ENCODE measurements at places on chromosomes 2 and 18. TPM values are rescaled to one million over a fixed set of nuclear protein-coding genes. Genes with fewer than 3 reads are reported as not detected.

DYNAP gene
- 0.07 TPM for polyA plus RNA-seq

DNA sequence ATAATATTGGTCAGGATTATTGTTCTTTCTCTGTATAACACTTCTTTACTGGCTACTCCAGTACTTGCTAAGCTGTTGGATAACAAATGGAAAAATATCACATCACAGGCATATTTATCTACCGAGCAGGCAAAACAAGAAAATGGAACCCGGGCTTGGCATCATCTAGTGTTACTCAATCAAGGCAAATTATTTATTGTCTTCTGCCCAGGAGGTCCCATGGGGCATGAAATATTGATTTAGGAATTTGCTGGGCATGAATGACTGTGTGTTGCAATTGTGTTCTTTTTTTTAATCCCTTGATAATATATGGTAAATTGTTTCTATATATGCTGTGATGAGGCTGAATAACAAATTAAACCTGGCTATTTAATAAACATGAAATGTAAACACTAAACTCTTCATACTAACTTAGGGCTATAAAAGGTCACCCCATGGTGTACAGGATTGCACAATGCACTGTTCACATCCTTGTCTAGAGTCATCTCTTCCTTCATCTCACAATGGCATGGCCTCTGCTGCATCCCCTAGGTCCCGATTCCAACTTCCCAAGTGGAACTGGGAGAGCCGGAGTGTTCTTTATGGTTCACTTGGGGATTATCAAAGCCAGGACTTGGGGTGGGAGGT, 2.2 kb upstream of the PARD3B start:
- H3K27ac ChIP-seq, result no peak overlapping the region
- DNase-seq, result no peak
- no peaks in the 10 kb centered on the region for H3K27me3 ChIP-seq
- H3K36me3 ChIP-seq, result no peaks in the 10 kb centered on the region
- peaks cover 8% of the 10 kb centered on the region for H3K4me1 ChIP-seq
- H3K4me3 ChIP-seq, result no peak overlapping the region

CFAP65 gene
- polyA plus RNA-seq, result not detected

FEV gene
- not detected for polyA plus RNA-seq

SPDYA gene
- 0.22 TPM for polyA plus RNA-seq

DNA sequence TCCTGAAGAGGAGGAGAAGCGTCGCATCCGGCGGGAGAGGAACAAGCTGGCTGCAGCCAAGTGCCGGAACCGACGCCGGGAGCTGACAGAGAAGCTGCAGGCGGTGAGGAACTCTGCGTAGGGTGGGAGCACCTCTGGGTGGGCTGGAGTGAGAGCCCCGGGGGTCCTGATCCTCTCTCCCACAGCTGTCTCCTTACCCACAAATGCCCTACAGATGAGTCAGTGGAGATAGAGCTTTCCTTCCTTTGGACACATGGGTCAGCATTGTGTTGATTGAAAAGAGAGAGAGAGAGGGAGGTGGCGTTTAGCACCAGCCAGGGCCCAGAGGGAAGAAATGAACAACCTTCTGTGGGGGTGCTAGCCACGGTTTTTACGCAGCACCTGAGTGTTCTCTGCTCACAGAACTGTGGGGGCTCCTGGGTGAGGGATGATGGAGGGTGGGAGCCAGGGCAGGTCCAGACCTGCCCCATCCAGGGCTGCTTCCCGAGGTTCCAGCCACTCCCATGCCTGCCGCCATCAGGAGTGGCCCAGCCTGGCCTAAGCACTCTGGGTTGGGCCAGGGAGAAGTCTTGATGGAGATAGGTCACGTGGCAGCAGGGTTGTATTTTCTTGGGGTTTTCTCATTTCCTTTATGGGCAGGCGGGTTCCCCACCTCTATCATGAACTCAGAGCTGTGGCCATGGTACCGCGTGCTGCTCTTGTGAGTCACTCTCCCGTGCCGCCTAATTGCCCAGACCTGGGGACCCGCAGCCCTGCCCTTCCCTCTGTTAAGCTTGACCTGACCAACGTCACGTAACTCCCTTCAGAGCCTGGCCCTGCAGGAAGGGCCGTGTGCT, 16.3 kb downstream of the FOSL2 start:
- DNase-seq, result no peak
- H3K4me3 ChIP-seq, result no peak overlapping the region
- H3K4me1 ChIP-seq, result peaks cover 39% of the 10 kb centered on the region
- peak overlapping the region; percentile 42 for H3K27ac ChIP-seq
- no peaks in the 10 kb centered on the region for H3K27me3 ChIP-seq
- peaks cover 60% of the 10 kb centered on the region for H3K36me3 ChIP-seq

- H3K4me3 ChIP-seq, result no peak overlapping the region
- no peaks in the 10 kb centered on the region for H3K36me3 ChIP-seq
- no peak for DNase-seq
- no peaks in the 10 kb centered on the region for H3K27me3 ChIP-seq
Measured at GRCh38 chr2:204279819-204280218, 265.5 kb upstream of the PARD3B start.

- no peak for DNase-seq
- peak within 1 kb of the TSS; percentile 75 for H3K27ac ChIP-seq
- H3K36me3 ChIP-seq, result peaks cover 9% of the 10 kb centered on the region
- peaks cover 28% of the 10 kb centered on the region for H3K4me1 ChIP-seq
- no peaks in the 10 kb centered on the region for H3K27me3 ChIP-seq
Measured at GRCh38 chr18:8705238-8705960, at the start of gene MTCL1. Gene MTCL1, plus strand, starts transcription at chr18:8705556. Its CDS starts 105 bp downstream, at chr18:8705661.

- H3K4me1 ChIP-seq, result peaks cover 4% of the 10 kb centered on the region
- H3K36me3 ChIP-seq, result no peaks in the 10 kb centered on the region
- DNase-seq, result no peak
Measured at GRCh38 chr2:195666113-195666712, 9.2 kb downstream of the SLC39A10 start.

- no peaks in the 10 kb centered on the region for H3K27me3 ChIP-seq
- H3K27ac ChIP-seq, result peak overlapping the region; percentile 99
- H3K4me3 ChIP-seq, result peak overlapping the region; percentile 97
Measured at GRCh38 chr2:171432206-171432968, 1.4 kb downstream of the METTL8 start.

GRCh38 chr2:30305235-30305634, 73.9 kb downstream of the LBH start:
- H3K4me1 ChIP-seq, result no peaks in the 10 kb centered on the region
- no peak overlapping the region for H3K4me3 ChIP-seq
- no peaks in the 10 kb centered on the region for H3K36me3 ChIP-seq
- H3K27ac ChIP-seq, result no peak overlapping the region
- DNase-seq, result no peak

- DNase-seq, result no peak
- no peaks in the 10 kb centered on the region for H3K36me3 ChIP-seq
- H3K27ac ChIP-seq, result no peak overlapping the region
Measured at GRCh38 chr18:64149916-64150438, 1.1 kb upstream of the LINC00305 start.

- no peaks in the 10 kb centered on the region for H3K27me3 ChIP-seq
- H3K27ac ChIP-seq, result peak overlapping the region; percentile 100
- no peaks in the 10 kb centered on the region for H3K36me3 ChIP-seq
- peak; percentile 94 for DNase-seq
- peak overlapping the region; percentile 47 for H3K4me3 ChIP-seq
- peaks cover 47% of the 10 kb centered on the region for H3K4me1 ChIP-seq
Measured at GRCh38 chr2:9753276-9753600, 90.0 kb upstream of the TAF1B start.

GRCh38 chr18:73777356-73778031, 370.1 kb downstream of the FBXO15 start:
- H3K4me1 ChIP-seq, result peaks cover 16% of the 10 kb centered on the region
- H3K27ac ChIP-seq, result no peak overlapping the region
- no peaks in the 10 kb centered on the region for H3K27me3 ChIP-seq
- DNase-seq, result no peak

DNA sequence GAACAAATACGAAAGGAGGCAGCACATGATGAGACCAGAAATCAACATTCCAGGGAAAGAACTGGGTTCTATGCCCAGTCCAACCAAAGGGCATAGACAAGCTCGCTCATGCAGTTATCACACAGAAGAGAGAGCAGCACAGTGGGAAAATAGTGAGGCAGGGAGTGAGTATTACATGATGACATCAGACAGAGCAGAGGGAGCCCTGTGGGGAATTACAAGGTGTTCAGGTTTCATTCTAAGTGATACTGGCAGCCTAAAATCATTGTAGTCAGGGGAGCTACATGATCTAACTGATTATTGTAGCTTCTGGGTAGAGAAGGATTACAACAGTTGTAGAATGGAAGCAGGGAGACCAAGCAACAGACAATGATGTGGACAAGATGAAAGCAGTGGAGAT, 658.5 kb downstream of the ARHGAP15 start:
- no peaks in the 10 kb centered on the region for H3K36me3 ChIP-seq
- H3K27me3 ChIP-seq, result no peaks in the 10 kb centered on the region
- no peaks in the 10 kb centered on the region for H3K4me1 ChIP-seq
- DNase-seq, result no peak

GRCh38 chr18:41982942-41983660, 28.1 kb downstream of the PIK3C3 start:
- no peak for DNase-seq
- H3K4me1 ChIP-seq, result peaks cover 4% of the 10 kb centered on the region
- no peak overlapping the region for H3K4me3 ChIP-seq
- no peaks in the 10 kb centered on the region for H3K27me3 ChIP-seq
- no peak overlapping the region for H3K27ac ChIP-seq

VWC2L gene
- not detected for polyA plus RNA-seq

DLX2 gene
- polyA plus RNA-seq, result 0.26 TPM

GRCh38 chr2:229622495-229623355, 91.6 kb downstream of the DNER start:
- no peak for DNase-seq
- no peaks in the 10 kb centered on the region for H3K4me1 ChIP-seq
- H3K27me3 ChIP-seq, result no peaks in the 10 kb centered on the region
- H3K4me3 ChIP-seq, result no peak overlapping the region
- no peak overlapping the region for H3K27ac ChIP-seq
- H3K36me3 ChIP-seq, result no peaks in the 10 kb centered on the region

- peaks cover 22% of the 10 kb centered on the region for H3K27me3 ChIP-seq
- H3K36me3 ChIP-seq, result no peaks in the 10 kb centered on the region
- H3K4me1 ChIP-seq, result no peaks in the 10 kb centered on the region
- H3K27ac ChIP-seq, result no peak overlapping the region
Measured at GRCh38 chr2:239789711-239790110, 235.4 kb downstream of the NDUFA10 start.

CDK15 gene
- polyA plus RNA-seq, result 0.96 TPM

MYL1 gene
- polyA plus RNA-seq, result not detected

GRCh38 chr18:21826196-21826595, 85.6 kb downstream of the MIB1 start:
- no peak overlapping the region for H3K4me3 ChIP-seq
- H3K27ac ChIP-seq, result peak overlapping the region; percentile 51
- H3K4me1 ChIP-seq, result peaks cover 15% of the 10 kb centered on the region
- DNase-seq, result peak; percentile 36
- H3K27me3 ChIP-seq, result no peaks in the 10 kb centered on the region
- no peaks in the 10 kb centered on the region for H3K36me3 ChIP-seq

DNA sequence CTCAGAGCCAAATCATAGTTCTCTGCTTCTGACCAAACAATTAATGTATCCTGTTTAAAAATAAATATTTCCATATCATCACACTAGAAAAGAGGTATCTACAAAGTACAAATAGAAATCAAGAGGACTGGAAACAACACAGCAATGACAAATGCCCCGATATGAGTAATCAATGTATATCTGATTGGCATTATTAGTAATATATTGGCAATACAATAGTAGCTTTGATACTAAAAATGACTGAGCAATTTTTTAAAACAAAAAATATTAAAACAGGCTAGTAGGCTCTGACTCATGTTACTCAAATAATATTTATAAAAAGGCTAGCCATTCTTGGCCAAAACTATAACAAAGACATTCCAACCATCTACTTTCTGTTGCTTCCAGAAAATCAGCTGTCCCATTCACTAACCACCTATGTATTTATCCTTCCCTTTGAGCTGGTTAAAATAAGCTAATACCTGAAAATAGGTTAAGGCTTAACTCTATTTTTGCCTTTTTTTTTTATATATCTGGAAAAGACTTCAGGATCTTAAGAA, 13.3 kb downstream of the PPP4R3B start:
- no peaks in the 10 kb centered on the region for H3K27me3 ChIP-seq
- no peak overlapping the region for H3K4me3 ChIP-seq
- no peak for DNase-seq
- no peak overlapping the region for H3K27ac ChIP-seq
- no peaks in the 10 kb centered on the region for H3K4me1 ChIP-seq

DNA sequence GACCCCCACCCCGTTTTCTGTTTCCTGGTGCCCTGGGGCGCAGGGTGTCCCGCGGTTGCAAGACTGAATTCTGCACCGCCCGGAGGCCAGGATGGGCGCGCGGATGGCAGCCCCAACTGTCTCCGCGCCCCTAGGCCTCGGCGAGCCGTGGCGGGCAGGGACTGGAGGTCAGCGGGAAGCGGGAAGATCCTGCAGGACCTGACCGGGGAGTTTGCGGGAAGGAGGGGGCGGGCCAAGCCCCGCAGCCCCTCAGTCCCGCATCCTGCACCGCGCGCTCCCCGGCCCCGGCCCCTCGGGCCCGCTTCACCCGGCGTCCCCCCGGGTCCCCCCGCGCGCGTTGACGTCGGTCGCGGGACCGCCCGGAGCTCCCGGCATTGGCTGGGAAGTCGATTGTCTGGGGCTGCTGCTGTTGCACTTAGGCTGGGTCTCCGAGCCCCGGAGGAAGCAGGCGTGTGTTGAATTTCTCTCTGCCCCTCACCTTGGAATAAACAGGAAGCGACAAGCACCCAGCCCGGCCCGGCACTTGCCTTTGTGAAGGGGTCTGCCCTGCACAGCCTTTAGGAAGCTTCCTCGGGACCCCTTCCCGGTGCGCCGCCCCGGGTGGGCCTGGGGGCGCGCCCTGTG, at the start of gene LDLRAD4:
Gene LDLRAD4, plus strand, starts transcription at position 393 of the 624 bp plus-strand sequence.
- H3K4me1 ChIP-seq, result no peaks in the 10 kb centered on the region
- no peak for DNase-seq
- peak within 1 kb of the TSS; percentile 27 for H3K4me3 ChIP-seq
- H3K36me3 ChIP-seq, result no peaks in the 10 kb centered on the region
- no peak within 1 kb of the TSS for H3K27ac ChIP-seq

DNA sequence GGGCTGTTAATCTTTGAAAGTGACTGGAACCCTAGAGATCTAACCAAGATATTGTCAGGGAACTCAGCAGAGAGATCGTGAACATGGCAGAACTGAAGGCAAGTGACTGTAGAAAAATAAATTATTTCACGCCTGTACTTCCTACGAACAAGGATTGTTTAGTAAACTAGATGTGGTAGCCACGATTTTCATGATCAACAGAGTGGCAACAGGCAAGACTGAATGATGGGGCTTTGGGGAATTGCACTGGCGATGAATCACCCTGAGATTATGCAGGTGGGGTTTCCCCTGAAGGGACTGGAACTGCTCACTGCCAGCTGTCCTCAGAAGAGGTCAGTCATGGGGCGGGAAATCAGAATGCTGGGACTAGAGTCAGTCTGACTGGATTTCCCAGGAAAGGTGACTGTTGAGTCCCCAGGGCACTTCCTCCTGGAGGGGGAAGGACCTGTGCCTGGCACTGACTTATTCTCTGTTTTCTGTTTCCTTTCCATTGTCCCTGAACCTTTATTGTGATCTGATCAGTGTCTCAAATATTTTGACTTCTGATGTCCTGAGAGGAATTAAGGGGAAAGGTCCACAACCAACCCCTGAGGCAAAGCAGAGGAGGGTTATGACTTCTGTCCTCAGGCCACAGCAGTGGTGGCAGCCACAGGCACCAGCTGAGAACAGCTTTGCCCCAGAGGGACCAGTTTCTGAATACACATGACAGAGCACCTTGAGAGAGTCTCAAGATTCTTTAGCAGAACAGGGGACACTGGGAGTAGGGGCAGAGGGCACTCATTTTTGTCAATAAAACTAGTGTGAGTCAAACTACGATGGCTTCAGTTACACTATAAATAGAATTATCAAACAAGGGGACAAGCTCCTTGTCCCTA, 70.0 kb downstream of the NAB1 start:
- H3K27ac ChIP-seq, result peak overlapping the region; percentile 48
- DNase-seq, result peak; percentile 72
- H3K4me1 ChIP-seq, result peaks cover 43% of the 10 kb centered on the region
- no peaks in the 10 kb centered on the region for H3K36me3 ChIP-seq
- H3K4me3 ChIP-seq, result no peak overlapping the region
- H3K27me3 ChIP-seq, result no peaks in the 10 kb centered on the region

HK2 gene
- 27.1 TPM for polyA plus RNA-seq

Data from keratinocyte (primary cell).